Stimulated activated CD4-positive, alpha-beta T cell treated with anti-CD3 and anti-CD28 coated beads, Interleukin-12 subunit alpha, Interleukin-12 subunit beta, amount 100 ng/mL, for 4 hours (primary cell): ENCODE measurements at places on chromosomes 4 and X.

GRCh38 chr4:145731028-145731427 is 51.1 kb downstream of the C4orf51 start:
- no peak for DNase-seq

DNA sequence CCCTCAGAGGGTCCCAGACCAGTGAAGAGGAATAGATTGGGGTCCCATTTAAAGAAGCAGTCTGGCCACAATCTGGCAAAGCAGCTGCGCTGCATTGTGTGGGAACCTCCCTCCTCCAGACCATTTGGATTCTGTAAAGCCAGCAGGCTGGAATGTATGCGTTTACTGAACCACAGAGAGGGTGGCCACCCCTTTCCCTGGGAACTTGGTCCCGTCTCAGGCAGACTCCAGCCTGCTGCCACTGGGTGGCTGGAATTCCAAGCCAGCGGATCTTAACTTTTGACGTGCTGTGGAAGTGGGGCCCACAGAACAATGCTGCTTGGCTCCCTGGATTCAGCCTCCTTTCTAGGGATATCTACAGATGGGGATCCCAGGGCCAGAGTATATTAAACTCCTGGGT is 307.2 kb downstream of the DACH2 start:
- no peak for DNase-seq

GRCh38 chrX:17473021-17473420 is 98.0 kb downstream of the NHS start:
- no peak for DNase-seq

GRCh38 chr4:162683659-162684370 is 482.9 kb downstream of the NAF1 start:
- DNase-seq = no peak

- no peak for DNase-seq
These were observed 10.2 kb upstream of the N4BP2 start for GRCh38 chr4:40046311-40046980.
